CD8-positive, alpha-beta memory T cell (primary cell): ENCODE measurements at places on chromosomes 5 and 9.

DNA sequence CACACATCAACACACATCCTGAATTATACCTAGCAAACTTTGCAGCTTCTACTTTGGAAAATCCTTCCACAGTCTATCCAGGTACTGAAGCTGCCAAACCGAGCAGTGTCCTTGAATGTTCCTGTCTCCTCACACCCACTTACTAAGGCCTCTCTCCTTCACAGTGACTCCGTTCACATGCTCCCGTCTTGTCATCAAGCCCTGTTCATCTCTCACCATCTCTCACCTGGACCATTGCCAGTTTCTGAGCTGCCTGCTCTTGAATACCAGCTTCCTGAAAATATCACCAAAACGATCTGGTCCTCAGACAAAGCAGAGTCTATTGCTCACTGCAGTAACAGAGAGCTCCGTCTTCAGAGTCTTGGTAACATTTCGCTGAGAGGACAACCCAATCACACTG lies 57.4 kb downstream of the GCNT1 start:
- DNase-seq = peak; percentile 15

DNA sequence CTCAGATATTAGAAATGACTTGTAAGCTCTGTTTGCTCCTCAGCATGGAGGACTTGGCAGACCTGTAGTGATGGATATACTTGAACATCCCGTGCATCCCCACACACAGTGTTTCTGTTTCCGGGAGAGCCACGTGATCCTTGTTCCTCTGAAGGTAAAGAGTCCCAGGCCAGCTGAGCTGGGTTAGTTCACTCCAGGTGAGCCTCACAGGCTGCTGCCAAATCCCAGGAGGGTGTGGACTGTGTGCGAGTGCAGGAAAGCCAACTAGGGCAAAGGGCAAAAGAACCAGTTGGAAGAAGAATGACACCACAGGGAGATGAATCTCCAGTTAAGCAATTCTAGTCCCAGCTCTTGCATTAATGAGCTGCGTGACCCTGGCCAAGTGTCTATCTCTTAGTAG lies 10.4 kb upstream of the TOMM5 start:
- DNase-seq = no peak

- DNase-seq = no peak
These were observed 1064.4 kb upstream of the DMAC1 start for GRCh38 chr9:8863886-8864544.

DNA sequence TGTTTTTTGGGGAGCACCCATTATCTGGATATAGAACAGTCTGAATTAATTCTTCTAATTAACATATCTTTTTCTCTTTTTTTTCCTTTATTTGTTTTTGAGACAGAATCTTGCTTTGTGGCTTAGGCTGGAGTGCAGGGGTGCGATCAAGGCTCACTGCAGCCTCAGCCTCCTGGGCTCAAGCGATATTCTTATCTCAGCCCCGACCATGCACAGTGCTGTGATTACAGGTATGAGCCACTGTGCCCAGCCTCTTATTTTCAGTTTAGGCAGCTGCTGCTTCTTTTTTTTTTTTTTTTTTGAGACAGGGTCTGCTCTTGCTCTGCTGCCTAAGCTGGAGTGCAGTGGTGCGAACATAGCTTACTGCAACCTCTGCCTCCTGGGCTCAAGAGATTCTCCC lies 20.2 kb downstream of the UBE2R2 start:
- DNase-seq = no peak

- no peak for DNase-seq
These were observed 3.2 kb downstream of the RNF208 start for GRCh38 chr9:137218754-137219271.
